ENCODE measurements at places on chromosomes 1 and 21.

DNA sequence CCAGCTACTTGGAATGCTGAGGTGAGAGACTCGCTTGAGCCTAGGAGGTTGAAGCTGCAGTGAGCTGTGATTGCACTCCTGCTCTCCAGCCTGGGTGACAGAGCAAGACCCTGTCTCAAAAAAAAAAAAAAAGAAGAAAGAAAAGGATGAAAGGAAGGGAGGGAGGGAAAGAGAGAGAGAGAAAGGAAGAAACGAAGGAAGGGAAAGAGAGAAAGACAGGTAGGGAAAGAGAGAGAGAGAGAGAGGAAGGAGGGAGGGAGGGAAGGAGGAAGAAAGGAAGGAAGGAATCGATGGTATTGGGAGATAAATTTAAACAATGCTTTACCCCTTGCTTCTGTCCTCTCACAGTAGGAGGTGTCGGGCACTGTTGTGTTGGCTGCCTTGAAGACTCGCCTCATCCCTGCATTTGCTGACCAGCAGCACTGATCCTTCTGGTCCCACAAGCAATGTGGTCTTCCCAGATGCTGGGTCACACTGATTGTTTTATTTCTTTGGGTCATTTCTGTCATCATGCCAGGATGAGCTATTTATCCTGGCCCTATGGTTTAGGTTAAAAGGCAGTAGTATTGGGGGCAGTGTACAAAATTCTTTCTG lies 30.9 kb downstream of the GPR137B start:
- H3K4me3 ChIP-seq: no peak overlapping the region
- peaks cover 7% of the 10 kb centered on the region for H3K4me1 ChIP-seq
- DNase-seq: no peak
- H3K27ac ChIP-seq: no peak overlapping the region
- H3K27me3 ChIP-seq: no peaks in the 10 kb centered on the region

GRCh38 chr1:170122366-170122765 lies 23.4 kb upstream of the NTMT2 start:
- H3K27ac ChIP-seq: no peak overlapping the region
- no peaks in the 10 kb centered on the region for H3K36me3 ChIP-seq
- no peak for DNase-seq
- H3K4me3 ChIP-seq: no peak overlapping the region
- peaks cover 3% of the 10 kb centered on the region for H3K4me1 ChIP-seq

- H3K36me3 ChIP-seq: no peaks in the 10 kb centered on the region
- H3K4me3 ChIP-seq: no peak overlapping the region
- H3K4me1 ChIP-seq: no peaks in the 10 kb centered on the region
- no peak for DNase-seq
- H3K27me3 ChIP-seq: no peaks in the 10 kb centered on the region
Observed at GRCh38 chr1:8822373-8823294, 5.2 kb upstream of the RERE start.

- peak; percentile 46 for DNase-seq
- H3K36me3 ChIP-seq: no peaks in the 10 kb centered on the region
- H3K4me1 ChIP-seq: peaks cover 10% of the 10 kb centered on the region
- peak overlapping the region; percentile 96 for H3K4me3 ChIP-seq
- peaks cover 17% of the 10 kb centered on the region for H3K27me3 ChIP-seq
Observed at GRCh38 chr1:236395230-236395946, 1.3 kb downstream of the EDARADD start.

- no peak overlapping the region for H3K27ac ChIP-seq
- DNase-seq: no peak
- H3K4me3 ChIP-seq: no peak overlapping the region
- H3K36me3 ChIP-seq: no peaks in the 10 kb centered on the region
- H3K27me3 ChIP-seq: no peaks in the 10 kb centered on the region
- peaks cover 10% of the 10 kb centered on the region for H3K4me1 ChIP-seq
Observed at GRCh38 chr1:40036574-40036973, 4.0 kb upstream of the CAP1 start.

GRCh38 chr1:24970926-24971875 lies 41.1 kb upstream of the RUNX3 start:
- DNase-seq: no peak
- no peaks in the 10 kb centered on the region for H3K36me3 ChIP-seq
